Activated CD8-positive, alpha-beta memory T cell treated with anti-CD3 and anti-CD28 coated beads for 1 hour (primary cell): ENCODE measurements at places on chromosomes 16 and 17.

DNA sequence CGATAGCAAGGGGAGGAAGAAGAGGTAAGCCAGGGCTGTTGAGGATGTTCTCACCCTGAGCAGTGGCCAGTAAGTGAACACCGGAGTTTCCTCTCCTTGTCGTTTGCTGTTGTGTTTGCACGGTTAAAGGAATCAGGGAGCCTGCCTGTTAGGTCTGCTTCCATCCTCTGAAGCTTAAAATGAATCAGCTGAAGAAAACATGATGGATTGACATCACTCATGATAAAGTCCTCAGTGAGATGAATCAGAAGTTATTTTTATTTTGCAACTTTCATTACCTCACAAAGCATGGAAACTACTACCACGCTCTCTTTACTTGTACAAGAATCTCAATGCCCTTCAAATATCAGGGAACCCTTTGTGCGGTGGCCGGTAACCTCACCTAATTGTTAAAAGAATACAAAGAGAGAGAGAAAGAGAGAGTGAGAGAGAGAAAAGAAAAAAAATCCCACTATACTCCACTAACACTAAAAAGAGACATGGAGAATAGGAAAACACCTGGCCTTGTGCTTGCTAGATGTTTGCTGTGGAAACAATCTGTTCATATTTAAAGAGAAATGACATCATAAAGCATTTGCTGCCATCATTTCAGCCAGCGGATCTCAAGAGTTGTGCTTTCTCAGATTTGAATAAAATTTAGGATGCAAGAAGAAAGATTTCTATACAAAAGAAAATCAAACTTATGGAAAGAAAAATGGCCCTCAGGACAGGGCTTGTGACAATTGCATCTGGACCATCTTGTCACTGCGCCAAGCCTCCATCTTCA, 441.6 kb upstream of the SALL1 start:
- no peak for DNase-seq

DNA sequence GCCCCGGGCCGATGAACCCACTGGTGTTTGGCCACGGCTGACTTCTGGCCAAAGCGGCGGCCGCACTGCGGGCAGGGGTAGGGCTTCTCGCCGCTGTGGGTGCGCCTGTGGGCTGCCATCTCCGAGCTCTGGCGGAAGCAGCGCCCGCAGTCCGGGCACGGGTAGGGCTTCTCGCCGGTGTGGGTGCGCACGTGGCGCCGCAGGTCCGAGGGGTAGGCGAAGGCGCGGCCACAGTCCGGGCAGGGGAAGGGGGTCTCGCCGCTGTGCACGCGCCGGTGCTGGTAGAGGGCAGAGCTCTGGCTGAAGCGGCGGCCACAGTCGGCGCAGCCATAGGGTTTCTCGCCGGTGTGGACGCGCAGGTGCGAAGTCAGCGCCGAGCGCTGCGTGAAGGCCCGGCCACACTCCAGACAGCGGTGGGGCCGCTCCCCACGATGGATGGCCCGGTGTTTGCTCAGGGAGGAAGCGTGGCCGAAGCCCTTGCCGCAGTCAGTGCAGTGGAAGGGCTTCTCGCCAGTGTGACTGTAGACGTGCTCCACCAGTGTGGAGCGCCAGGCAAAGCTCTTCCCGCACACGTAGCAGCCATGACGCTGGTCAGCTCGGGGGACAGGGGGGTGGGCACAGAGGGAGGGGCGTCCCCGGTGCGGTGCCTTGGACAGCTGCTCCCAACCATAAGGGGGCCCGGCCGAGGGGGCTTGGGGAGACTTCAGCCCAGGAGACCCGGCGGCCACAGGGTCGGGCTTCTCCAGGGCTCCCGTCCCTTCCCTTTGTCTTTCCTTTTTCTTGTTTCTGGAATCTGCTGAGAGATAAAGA, 2.7 kb downstream of the ZNF764 start:
- DNase-seq: no peak

DNA sequence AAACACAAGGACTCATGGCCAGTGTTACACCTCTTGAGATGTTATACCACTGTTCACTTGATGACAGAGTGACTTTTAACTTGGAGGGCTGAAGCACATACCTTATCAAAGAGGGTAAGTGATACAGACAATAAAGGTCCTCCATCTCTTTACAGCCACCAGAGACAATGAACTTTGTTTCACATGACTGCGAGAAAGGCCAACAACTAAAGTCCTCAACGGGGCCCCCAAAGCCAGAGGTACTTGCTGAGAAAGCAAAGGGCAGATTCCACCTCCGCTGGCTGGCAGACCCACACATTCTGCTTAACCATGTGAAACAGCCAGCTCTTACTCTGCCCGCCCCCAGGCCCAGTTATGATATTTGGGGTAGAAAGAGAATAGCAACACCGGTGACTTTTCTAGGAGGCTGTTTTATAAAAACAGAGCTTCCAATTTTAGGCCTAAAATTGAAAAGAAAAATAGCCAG, 21.4 kb downstream of the DCUN1D3 start:
- no peak for DNase-seq

DNA sequence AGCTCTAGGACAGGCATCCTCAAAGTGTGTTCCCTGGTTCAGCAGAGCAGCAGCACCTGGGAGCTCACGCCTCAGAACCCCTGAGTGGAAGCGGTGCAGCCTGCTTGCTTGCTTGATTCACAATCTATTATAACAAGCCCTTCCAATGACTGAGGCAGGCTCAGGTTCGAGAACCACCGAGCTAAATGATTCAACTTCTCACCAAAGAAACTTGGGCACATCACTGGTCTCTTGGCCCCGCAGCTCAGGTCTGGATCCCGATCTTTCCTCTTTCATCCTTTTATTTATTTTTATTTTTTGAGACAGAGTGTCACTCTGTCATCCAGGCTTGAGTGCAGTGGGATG, 24.5 kb downstream of the CLUH start:
- DNase-seq: no peak

GRCh38 chr17:740240-741017, 8.0 kb downstream of the TLCD3A start:
- DNase-seq: no peak

DNA sequence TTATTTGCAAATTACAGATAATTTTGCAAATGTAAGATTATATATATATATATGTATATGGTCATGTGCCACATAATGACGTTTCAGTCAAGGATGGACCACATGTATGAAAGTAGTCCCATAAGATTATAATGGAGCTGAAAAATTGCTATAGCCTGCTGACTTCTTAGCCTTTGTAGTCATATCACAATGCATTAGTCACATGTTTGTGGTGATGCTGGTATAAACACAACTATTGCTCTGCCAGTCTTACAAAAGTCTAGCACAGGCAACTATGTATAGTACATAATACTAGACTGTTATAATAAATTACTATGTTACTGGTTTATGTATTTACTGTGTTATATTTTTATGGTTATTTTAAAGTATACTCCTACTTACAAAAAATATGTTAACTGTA, 444.3 kb downstream of the KCNJ2 start:
- no peak for DNase-seq

DNA sequence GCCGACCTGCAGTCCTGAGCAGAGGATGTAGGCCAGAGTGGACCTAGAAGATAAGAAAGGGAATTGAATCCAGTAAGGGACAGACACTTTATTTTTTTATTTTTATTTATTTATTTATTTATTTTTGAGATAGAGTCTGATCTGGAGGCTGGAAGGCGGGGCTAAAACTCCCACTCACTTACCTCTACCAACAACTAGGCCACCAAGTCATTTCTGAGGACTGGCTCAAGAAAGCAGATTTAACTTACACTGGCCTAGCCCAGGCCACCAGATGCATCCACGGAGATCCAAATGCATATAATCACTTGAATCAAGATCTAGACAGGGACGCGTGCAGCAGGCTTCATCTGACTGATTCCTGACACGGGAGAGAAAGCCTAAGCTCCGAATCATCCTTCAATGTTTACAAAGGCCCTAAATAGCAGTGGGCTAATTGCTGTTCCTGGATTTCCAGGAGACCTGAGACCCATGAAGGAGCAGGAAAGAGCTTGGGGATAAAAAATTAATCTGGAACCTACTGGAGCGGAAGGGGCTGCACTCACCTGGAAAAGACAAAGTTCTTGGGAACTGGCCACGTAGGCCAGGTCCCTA, 1.1 kb upstream of the ALOX12 start:
- no peak for DNase-seq

DNA sequence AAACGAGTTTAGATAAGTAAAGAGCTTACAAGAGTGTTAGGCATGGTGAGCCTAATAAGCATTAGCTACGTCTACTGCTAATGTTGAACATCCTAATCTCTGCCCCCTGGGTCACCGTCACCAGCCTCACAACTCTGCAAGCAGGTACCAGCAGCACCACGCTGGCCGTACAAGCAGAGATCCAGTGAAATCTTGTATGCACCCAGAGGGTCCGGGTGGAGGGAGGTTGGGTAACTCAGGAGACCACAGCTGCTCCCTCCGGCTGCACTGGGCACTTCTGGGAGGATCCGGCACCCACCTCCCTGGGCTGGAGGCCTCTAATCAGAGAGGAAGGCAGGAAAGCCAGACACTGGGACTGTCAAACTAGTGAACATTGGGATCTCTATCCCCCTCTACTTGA, 8.4 kb upstream of the OR1F1 start:
- no peak for DNase-seq

DNA sequence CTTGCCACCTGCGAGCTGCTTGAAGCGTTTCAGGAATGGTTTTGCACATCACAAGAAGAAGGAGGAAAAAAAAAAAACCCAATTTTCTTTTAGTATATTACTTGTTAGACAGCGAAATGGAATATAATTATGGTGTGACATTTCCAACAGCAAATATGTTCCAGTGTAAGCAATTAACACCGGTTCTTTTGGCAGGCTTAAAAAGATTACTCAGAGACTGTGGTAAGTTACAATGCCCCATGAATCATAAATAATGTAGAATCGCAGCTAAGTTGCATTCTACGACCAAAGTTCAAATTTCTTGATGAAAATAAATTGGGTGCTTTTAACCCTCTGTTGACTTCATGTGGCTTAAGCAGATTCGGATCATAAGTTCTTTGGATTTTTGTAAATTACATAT, 245.2 kb downstream of the XYLT1 start:
- DNase-seq: no peak

- no peak for DNase-seq
Observed at GRCh38 chr17:10091046-10091445, 107.4 kb downstream of the GAS7 start.

DNA sequence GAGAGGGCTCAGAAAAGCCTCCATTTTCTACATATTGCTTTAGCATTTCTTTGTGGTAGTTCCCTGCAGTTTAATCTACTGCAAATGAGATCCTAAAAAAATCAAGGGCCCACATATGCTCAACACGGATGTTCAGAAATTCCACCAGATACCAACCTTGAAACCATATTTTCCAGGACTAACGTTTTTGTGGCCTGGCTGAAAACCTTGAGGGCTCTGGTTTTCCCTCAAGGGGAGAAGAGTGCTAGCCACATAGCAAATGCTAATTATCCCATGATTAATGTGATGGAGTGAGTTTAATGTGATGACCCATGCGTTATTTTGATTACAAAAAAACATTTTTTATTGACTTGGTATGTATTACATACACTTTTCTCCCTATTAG, 68.9 kb downstream of the SNX11 start:
- DNase-seq: no peak
